ENCODE measurements at places on chromosomes 7 and 10.

DNA sequence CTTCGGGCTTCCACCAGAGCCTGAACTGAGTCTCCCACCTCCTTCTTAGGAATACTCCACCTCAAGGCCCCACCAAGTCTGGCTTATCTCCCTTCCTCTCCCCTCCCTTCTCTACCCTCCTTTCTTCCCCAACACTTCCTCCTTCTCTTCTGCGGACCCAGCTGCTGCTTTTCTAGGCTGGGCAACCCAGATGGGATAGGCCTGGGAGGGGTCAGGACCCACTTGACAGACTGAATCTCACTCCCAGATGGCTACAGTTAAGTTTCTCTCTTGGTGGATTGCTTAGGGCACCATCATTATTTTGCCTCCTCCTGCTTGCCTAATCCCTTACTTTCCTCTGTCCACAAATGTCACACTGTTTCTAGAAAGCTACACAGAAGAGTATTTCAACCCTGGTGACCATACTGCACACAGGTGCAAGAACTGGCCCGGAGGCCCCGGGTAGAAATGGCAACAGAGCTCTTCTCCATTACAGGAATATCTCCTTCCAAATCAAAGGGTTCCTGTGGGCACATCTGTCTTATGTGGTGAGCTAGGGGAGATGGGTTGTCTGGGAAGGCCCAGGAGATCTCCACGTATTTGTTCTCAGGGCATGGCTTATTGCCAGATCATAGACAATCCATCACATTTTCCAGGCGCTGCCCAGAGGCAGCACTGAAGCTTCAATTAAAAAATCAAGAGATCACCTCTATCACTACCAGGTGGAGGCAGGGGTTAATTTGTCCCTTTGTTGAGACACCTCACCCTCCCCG, 5.1 kb upstream of the HOXA11 start:
- no peak for DNase-seq

- DNase-seq: no peak
These were observed 27.8 kb downstream of the GSDME start for GRCh38 chr7:24729365-24730017.

DNA sequence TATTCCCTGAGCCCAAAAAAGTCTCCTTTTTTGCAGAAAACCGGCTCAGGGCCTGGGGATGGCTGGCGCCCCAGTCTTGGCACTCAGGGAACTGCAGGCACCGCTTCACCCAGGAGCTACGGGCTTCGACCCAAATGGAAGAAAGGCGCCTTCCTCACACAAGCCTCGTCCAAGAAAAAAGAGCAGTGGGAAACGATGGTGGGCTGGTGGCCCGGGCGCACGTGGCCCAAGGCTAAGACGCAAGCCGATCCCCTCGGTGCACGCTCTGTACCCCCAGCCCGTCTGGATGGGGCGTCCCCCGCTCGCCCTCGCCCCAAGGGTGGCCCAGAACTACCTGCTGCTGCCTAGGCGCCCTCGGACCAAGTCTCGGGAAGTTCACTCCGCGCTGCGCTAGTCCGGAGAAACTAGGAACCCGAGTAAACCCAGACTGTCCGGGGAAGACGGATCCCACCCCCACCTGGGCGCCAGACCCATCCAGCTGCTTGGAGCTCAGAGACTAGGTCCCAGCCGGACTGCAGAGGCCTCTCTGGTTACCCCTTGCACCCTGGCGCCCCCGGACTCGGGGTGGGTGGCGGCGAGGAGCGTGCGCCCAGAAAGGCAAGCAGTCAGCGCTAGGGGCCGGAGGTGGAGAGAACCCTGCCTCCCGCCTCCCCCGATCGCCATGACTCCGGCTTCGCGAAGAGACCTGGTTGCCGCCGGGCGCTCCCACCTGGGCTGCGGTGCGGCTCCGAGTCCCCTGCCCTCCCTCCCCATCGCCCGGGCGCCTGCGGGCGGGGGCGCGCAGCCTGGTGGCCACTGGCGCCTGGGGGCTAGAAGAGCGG, 76.4 kb downstream of the CALN1 start:
- no peak for DNase-seq

- no peak for DNase-seq
These were observed 28.3 kb upstream of the KLF6 start for GRCh38 chr10:3813267-3813666.

GRCh38 chr10:103649654-103650423, 156.3 kb downstream of the NEURL1 start:
- DNase-seq: no peak

- DNase-seq: peak; percentile 23
These were observed 49.6 kb upstream of the SMNDC1 start for GRCh38 chr10:110354322-110354766.

DNA sequence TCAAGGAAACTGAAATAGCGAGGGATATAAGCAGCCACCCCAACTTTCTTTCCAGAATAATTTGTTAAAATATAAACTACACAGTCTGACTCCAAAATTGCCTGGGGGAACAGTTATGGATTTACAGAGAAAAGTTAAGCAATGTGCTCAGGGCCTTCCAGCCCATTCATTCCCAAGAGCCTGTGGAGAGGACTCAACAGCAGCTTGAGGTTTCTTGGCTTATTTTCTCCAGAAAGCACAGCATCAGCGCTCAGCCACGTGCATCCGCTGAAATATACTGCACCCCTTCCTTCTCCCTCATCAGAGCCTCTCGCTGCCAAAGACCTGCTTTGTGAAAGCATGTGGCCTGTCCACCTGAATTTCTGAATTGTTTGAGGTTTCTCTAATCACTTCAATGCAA, 375.2 kb upstream of the VWC2 start:
- no peak for DNase-seq

DNA sequence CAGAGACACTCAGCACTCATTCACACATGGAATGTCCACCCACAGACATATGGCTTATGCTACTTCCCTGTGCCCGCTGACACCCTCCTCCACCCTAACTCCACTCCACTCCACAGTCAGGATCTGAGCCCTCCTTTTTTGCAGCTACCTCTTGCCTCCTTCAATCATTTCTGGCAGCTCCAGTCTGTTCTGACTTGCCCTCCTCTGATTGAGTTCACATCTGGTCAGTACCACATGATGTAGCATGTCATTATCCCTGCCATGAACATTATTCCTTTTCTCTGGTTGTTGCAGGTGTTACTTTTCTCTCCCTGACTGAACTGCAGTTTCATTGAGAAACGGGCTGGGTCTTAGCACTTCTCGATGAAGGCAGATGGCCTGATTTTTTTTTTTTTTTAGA, 130.1 kb upstream of the EGR2 start:
- DNase-seq: no peak

- no peak for DNase-seq
These were observed 511.0 kb downstream of the GFRA1 start for GRCh38 chr10:115762029-115762428.

DNA sequence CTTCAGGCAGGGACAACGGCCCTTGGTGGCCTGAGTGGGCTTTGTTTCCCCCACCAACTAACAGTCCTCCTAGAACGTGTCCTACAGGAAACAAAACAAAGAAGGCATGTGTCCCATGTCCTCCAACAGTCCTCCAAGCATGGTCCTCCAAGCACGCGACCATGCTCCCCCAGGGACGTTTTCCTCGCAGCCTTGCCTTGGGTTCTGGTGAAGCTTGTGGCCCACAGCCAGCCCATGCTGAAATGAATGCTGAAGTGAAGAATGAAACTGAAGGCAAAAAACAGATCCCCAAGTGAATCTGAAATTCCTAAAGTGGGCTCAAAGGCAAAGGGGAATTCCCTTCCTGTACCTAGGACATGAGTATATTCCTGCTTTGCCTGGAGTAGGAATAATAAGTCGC, 176.6 kb downstream of the JCAD start:
- no peak for DNase-seq

DNA sequence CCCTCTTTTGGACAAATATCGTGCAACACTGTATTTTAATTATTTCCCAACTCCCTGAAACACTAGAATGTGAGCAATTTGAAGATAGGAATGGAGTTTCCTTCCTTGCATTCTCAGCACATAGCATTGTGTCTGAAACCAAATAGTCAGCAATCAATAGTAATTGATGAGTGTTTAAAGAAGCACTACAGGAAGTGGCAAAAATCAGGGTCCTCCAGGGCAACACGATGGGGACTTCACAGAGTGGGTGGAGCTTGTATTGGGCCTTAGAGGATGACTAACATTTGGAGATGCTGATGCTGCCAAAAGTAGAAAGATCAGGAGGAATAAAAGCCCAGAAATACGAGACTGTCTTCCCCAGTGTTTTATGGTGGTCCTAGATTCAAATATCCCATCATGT, 94.9 kb downstream of the NPSR1 start:
- DNase-seq: no peak

GRCh38 chr7:36370046-36370445, 19.6 kb upstream of the ANLN start:
- DNase-seq: no peak

GRCh38 chr7:121084748-121085336, 96.3 kb downstream of the CPED1 start:
- no peak for DNase-seq

GRCh38 chr10:66777665-66778064, 148.2 kb upstream of the LRRTM3 start:
- no peak for DNase-seq

GRCh38 chr7:83339907-83340306, 177.2 kb upstream of the PCLO start:
- no peak for DNase-seq
